CD4-positive, alpha-beta T cell treated with Interleukin-4 for 1 hour (primary cell): ENCODE measurements at places on chromosomes 7 and 10.

- DNase-seq, result no peak
These were observed 130.1 kb downstream of the TCERG1L start for GRCh38 chr10:131181456-131181855.

GRCh38 chr7:128917122-128917521 lies 6.6 kb upstream of the KCP start:
- no peak for DNase-seq

DNA sequence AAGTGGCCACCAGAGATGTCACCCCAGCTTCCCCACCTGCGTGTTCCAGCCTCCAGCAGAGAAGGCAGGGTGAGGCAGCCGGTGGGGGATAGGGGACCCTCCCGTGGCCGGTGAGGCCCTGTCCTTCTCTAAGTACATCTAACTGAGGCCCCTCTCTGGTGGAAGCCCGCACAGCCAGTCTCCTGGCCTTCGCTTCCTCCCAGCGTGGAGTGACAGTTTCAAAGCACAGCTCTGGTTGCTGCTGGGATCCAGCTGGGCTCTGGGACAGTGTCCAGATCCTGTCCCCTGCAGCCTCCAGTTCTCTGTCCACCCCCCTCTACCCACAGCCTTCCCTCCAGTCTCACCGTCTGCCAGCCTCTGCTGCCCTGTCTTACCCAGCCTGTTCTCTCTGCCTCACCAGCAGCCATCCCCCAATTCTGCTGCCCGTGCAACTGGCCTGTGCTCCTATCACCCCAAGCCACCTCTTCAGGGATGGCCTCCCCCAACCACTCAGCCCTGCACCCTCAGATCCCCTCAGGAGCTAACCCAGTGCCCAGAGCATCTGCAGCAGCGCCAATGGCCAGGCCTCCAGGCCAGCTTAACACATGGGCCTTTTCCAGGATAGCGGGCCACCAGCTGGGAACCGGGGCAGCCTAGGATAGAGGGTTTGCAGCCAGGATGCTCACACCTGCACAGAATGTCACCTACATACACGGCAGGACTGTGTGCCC lies 16.3 kb upstream of the SH2B2 start:
- no peak for DNase-seq

- DNase-seq, result no peak
These were observed 176.2 kb upstream of the RNF32 start for GRCh38 chr7:156464339-156464738.

DNA sequence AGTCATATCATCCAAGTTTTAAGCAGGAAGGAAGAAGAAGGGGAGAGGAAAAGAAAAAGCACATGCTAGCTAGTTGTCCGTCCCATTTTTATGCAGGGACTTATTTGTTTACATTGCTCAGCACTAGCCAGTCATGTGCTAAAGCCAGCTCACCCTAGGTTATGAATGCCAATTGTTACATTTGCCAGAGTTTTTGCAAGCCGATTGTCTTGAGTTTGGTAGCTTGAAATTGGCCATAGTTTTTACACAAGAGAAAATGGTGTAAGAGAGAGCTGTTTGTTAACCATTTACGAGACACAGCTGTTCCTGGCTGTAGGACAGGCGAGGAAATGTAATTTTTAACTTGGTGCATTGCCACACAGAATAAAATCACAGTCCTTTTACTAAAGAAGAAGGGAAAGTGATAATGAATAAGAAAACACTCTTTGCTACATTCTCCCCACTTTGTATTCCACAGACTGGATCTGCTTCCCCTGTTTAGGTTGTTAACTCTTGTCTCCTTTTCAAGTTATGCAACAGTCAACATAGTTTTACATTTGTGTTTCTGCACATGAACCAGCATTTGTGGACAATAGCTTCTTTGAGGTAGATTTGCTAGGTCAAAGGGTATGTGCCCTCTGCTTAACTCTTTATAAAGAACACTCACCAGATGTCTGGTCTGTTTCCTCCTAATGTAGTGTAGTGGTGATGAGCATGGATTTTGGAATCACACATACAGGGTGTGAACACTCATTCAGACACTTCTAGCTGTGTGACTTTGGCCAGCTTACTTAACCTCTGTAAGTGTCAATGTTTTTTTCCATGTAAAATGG lies 357.2 kb downstream of the LRMDA start:
- no peak for DNase-seq

DNA sequence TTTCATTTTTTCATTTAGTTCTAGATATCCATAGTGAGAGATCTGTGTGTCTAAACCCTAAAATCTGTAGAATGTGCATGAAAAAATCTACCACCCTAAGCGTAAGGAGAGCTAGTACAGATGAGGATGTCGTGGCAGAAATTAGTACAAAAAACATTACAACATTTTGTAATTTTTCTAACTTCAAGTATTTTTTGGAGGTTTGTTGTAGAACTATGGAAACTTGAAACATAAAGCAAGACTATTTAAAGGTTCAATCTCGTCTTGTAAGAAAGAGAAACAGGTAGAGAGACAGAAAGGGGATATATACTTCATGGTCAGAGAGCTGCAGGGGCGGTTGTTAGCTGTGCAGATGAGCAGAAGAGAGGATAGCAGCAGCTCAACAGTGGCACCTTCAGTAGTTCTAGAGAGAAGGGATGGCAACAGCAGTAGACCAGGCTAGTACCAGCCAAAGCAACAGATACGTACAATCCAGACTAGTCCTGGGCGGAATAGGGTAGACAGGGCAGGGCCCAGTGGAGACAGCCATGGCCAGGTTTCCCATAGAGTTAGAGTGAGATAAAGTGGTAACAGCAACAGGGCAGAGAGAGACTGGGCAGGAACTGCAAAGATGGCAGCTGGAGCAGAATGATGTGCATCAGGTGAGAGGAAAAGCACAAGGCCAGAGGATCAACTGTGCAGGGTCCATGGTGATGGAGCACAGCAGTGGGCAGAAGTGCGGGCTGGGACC lies 145.2 kb downstream of the FRMD4A start:
- peak; percentile 70 for DNase-seq

DNA sequence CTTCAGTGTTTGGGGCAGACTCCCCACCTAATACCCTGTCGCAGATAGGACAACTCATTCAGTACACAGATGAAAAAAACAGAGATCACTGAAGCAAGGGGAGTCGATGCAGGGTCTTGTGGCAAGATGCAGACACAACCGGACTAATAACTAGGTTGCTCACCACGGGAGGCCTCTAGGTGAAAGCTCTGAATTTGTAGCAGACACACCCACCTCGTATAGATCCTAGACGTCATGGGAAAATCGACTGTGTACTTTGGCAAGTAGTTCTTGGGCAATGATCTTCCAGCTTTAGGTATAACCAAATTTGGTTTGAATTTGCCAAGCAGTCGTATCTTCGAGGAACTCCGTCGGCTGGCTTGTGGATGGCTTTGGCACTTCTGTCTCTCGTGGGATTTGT lies 88.1 kb downstream of the TCF7L2 start:
- no peak for DNase-seq

- DNase-seq, result no peak
These were observed 84.0 kb downstream of the ANLN start for GRCh38 chr7:36473454-36474282.

GRCh38 chr7:157800281-157800680 lies 463.5 kb downstream of the DNAJB6 start:
- DNase-seq, result no peak

DNA sequence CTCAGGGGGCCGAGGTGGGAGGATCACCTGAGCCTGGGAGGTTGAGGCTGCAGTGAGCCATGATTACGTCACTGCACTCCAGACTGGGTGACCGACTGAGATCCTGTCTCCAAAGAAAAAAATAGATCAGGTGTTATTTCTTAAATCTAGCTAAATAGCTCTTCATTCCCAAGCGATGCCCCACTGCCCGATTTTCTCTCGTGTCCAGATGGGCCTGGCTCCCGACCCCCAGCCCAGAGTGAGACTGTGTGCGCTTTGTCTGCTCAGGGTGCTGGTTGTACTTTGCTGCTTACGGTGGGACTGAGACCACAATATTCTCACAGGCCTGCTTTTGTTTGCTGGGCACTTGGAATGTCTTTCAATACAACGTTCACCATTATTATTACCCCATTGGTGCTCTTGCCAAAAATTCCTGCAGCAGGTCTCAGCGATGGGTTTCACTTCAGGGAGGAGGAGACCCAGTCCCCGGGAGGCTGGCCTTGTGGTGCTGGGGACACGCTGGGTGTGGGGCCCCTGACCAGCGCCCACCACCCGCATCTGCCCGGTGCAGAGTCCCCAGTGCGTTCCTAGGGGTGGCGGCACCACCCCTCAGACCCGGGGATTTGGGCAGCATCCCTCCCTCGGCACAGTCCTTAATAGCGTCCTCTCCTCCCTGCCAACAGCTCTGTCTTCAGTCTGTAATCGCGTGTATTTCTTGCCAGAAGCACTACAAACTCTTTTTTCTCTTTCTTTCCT lies 20.4 kb upstream of the DPYSL4 start:
- DNase-seq, result no peak

GRCh38 chr7:77697535-77697831 lies 1.2 kb downstream of the RSBN1L start:
- DNase-seq, result no peak

- DNase-seq, result no peak
These were observed 89.1 kb downstream of the MMRN2 start for GRCh38 chr10:86868353-86868752.
